ENCODE measurements at places on chromosomes 3 and 15. TPM values are rescaled to one million over a fixed set of nuclear protein-coding genes. Genes with fewer than 3 reads are reported as not detected.

The C3orf52 gene
- 3.1 TPM for total RNA-seq

The KNG1 gene
- total RNA-seq = not detected

The DPP8 gene
- 24.9 TPM for total RNA-seq

The IGDCC3 gene
- total RNA-seq = not detected

The TRIM71 gene
- total RNA-seq = 0.02 TPM

- no peak for DNase-seq
These were observed 67.6 kb downstream of the CHAC1 start for GRCh38 chr15:41020829-41021228.

GRCh38 chr3:95134693-95135413 is 1072.0 kb downstream of the NSUN3 start:
- DNase-seq = no peak

- DNase-seq = no peak
These were observed 88.8 kb downstream of the CACNA1D start for GRCh38 chr3:53583161-53583690.

- DNase-seq = no peak
These were observed 728.4 kb upstream of the GOLIM4 start for GRCh38 chr3:168824107-168824506.

GRCh38 chr3:43268636-43269035 is 17.7 kb upstream of the SNRK start:
- DNase-seq = peak; percentile 33

DNA sequence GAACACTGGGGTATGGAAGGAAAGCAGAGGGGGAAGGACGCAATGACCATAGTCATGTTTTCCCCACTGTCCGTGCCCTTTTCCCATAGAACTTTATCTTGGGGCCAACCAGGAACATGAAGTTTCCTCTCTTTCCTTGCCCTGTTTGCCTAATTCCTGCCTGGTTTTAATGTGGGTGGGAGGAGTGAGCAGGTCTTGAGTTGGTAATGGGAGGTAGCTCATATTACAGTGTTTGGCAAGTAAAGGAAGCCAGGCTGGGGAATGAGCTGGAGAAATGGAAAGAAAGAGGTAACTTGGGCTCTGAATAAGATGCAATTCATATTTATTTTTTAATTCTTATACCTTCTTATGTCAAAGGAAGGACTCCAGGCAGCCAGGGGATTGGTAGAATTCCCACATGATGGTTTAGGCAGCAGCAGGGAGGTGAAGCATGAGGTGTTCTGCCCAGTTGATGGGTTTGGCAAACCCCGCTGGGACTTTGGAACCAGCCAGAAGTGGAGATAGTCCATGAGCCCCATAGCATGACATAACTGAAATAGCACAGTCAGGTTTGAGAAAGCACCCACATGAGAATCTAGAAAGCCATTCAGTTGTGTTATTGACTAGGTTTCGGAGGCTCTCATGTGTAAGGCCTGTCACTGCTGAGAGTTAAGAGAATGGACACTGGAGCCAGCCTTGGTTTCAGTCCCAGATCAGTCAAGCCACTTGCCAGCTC is 60.0 kb downstream of the CCK start:
- no peak for DNase-seq

- DNase-seq = no peak
These were observed 187.5 kb downstream of the MEGF11 start for GRCh38 chr15:66066005-66066404.

GRCh38 chr3:49025005-49025792 is 3.3 kb downstream of the NDUFAF3 start:
- DNase-seq = no peak

DNA sequence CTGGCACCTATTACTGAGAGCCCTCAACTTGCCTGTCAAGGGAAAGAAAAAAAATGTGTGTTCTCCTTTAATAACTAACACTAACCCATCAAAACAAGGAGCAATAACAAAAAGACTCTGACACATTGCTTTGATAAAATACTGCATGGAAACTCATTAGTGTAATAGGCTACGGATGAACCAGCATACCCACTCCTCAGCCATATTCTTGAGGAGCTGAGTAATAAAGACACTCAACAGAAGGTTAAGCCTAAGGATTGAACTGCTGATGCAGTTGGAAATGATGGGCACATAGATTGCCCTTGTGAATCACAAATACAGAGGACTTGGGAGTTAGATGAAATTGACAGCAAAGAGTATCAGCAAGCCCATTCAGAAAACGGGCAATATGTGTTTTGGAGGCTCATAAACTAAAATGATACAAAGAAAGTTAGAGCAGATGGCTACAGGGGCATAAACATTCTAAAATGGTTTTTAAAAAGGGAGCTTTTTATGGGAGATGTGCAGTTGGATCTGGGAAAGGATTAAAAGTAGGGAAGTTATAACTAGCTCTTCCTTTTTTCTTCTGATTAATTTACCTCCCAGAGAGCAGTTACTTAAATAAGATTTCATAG is 447.6 kb upstream of the IL12A start:
- DNase-seq = no peak

All from activated naive CD4-positive, alpha-beta T cell treated with anti-CD3 and anti-CD28 coated beads for 36 hours (primary cell).